ENCODE measurements at places on chromosomes 1 and 21.

DNA sequence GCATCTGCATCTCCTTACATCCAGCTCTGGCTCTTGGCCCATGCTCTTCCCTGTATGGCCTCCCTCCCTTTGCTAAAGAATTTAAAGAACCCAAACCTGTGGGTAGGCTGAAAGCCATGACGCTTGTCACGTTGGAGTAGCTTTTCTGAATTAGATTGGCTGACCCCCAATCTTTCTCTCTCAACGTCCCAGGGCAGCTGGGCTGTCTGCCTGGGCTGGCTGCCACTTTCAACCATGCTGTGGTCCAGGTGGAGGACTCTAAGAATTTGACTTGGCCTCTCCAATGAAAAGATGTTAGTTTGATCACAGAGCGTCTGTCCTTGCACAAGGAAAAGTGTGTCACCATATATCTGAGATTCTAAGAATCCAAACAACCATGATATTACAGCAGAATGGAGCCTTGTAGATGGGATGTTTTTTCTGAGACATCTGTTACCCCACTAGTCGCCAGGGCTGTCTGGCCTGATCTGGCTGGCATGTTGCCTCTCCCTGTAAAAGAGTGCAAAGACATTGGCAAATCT lies 6.5 kb upstream of the IGSF3 start:
- DNase-seq = no peak

- no peak for DNase-seq
Observed at GRCh38 chr1:237145379-237146135, 103.6 kb downstream of the RYR2 start.

GRCh38 chr1:84425150-84425896 lies 27.0 kb downstream of the DNASE2B start:
- no peak for DNase-seq

DNA sequence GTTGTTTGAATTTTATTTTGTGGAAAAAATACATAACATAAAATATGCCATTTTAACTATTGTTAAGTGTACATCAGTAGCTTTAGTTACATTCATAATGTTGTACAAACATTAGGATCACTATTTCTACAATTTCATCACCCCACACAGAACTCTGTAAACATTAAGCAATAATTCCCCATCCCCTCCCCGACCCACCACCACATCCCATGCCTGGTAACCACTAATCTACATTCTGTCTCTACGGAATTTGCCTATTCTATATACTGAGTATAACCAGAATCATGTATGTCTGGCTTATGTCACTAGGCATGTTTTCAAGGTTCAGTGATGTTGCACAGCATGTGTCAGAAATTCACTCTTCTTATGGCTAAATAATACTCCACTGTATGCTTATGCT lies 47.7 kb downstream of the CDC42BPA start:
- no peak for DNase-seq

DNA sequence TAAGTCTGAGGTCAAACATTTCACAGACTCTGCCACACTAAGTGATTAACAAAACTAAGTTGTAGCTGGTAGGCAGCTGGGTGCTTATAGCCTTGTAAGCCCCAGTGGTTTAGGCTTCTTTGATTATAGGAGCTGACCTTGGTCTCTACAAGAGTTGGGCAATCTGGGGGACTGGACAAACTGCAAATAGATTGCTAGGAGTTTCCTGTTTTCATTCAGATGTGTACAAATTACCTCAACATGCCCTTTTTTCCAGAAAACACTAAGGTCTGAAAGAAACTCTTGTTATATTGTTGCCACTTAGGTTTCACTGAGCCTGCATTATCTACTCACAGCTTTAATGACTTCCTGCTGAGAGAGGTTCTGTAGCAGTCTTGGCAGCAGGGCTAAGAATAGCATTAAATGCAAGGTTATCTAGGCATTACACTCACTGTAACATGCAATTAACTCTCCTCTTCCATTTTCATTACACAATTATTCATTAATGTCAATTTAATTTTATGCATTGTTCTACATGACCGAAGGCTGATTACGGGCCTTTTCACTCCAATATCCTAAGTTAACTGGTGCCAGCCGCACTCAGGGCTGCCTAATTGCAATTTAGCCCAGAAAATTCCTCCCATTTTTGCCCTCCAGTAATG lies 314.0 kb downstream of the LMO4 start:
- no peak for DNase-seq

DNA sequence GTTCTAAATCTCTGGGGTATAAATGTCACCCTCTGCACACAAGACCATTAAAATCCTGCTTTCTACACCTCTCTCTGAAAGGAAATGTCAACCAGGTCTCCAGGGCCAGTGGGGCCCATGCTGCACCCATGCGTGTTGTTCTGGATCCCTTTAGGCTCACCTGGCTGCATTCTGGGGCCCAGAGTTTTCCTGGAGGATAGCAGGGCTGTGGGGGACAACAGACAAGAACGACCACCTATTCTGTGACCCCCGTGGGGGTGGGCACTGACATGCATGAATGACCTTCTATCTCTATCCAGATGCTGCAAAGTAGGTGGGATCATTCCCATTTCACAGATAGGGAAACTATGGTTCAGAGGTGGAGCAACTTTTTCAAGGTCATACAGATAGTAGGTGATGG lies 41.6 kb downstream of the TNNT2 start:
- DNase-seq = no peak

DNA sequence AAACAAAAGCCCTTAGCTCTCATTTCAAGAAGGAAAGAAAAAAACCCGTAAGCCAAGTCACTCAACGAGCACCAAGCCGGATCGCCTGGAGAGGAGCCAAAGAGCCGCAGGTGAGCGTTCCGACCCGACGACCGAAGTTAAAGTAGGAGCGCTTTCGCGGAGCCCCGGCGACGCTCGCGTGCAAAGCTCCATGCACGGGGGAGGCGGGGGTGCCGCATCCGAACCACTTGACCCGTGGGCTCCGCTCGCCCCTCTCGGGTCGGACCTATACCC lies 382 bp downstream of the GPBP1L1 start:
- DNase-seq = peak; percentile 73

- no peak for DNase-seq
Observed at GRCh38 chr1:227299688-227300087, 18.6 kb downstream of the CDC42BPA start.

DNA sequence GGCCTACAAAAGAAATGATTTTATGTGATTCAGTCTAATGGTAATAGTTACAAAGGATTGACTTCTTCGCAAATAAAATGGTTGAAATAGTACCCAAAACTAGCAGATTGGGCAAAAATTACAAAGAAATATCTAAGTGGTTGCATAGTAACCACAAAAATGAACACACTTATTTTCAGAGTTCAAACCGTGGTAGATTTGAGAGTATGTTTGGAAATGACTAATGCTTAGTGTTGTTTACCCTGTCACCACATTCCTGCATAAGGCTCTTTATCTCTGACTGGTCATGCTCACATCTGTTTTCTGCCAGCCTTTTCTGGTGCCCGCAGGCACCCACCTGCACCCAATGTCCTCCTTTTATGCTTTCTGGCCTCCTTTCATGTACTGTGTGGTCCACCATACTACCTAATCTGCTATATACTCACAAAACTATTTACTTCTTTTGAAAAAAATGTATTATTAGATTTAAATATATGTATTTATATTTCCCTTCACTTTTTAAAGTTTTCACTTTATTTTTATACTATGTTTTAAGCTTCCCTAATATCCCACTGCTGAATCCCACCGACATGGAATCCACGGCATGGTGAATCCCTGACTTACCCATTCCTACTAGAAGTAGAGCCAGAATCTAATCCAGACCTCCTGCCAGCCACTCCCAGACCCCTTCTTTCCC lies 30.3 kb downstream of the PTPRC start:
- DNase-seq = peak; percentile 34

DNA sequence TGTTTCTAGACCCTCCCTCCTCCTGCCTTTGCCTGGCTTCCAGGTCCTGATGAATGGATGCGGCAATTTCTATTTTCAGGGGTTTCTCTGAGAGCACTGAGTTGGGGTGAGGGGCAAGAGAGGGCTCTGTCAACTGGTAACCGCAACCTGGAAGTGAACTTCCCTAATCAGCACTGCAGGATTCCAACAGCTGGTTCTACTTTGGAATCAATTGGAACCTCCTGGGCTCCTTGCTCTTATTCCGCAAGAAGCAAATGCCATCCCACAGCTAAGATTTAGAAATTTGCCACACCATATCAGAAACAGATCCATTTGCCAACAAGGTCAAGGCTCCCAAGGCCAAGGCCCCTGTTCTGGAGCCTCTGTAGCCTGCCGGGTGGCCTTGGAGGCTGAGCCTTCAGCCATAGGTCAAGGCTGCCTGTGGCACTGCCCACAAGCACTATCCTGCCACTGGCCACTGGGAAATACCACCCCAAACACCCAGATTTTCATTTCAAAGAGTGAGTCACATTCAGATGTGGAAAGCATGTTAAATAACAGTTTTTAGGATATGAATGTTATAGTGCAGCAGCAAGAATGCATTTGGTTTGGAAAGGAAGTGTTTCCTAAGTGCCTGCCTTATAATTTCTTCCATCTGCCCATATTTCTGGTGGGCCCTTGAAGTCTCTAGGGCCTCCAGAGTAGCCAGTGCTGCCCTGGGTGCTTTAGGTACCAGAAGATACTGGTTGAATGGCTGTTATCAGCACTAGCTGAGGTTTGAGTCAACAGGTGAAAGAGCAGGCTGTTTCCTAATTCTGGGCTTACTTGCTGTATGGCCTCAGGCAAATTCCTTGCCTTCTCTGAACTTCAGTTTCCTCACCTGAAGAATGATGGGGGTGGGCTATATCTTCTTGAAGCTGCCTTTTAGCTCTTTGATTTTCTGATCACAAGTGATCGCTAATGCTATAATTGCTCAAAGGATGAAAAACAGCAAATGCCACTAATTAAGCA lies 56.3 kb upstream of the JUN start:
- DNase-seq = no peak

GRCh38 chr1:67834246-67834877 lies 1.1 kb upstream of the GNG12 start:
- DNase-seq = no peak

GRCh38 chr21:26834181-26834905 lies 10.9 kb downstream of the ADAMTS1 start:
- no peak for DNase-seq

GRCh38 chr1:155196893-155197638 lies 10.6 kb downstream of the THBS3 start:
- no peak for DNase-seq

DNA sequence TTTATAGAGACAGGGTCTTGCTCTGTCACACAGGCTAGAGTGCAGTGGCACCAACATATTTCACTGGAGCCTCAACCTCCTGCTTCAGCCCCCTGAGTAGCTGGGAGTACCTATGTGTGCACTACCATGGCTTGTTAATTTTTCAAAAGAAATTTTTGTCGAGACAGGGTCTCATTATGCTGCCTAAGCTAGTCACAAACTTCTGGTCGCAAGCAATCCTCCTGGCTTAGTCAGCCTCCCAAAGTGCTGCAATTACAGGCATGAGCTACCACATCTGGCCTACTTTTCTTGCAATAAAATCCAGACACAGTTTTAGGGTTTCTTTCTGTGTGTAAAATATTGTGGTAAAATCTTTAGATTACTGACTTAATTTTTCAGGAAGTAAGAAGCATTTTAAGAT lies 27.9 kb upstream of the NTPCR start:
- DNase-seq = no peak

GRCh38 chr21:40146216-40146837 lies 279.1 kb downstream of the PCP4 start:
- no peak for DNase-seq

DNA sequence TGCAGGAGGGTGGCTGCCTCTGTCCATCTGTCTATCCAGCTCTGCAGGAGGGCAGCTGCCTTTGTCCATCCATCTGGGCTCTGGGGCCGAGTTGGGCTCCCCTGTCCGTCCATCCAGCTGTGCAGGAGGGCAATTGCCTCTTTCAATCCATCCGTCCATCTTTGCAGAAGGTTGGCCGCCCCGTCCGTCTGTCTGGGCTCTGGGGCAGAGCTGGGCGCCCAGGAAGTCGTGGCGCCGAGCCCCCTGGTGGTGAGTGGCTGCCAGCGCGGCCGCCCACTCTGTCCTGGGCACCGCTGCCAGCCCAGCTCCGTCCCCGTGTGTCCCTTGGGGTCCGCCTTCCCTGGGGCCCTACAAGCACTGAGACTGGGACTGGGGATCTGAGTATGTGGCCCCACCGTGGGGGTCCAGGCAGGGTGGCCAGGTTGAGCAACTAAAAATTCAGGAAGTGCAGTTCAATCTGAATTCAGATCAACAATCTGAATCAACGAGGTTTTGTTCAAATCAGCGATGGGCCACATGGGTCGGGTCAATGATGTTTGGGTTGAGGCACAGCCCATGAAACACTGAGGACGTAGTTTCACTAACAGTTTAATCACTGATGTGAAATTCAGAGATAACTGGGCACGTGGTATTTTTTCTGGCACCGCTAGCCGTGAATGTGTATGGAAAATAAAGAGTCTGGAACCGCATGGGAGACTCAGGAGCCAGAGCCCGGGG lies 99.1 kb upstream of the ACTRT2 start:
- DNase-seq = peak; percentile 45

GRCh38 chr1:52192024-52192423 lies 50.1 kb downstream of the ZFYVE9 start:
- no peak for DNase-seq

DNA sequence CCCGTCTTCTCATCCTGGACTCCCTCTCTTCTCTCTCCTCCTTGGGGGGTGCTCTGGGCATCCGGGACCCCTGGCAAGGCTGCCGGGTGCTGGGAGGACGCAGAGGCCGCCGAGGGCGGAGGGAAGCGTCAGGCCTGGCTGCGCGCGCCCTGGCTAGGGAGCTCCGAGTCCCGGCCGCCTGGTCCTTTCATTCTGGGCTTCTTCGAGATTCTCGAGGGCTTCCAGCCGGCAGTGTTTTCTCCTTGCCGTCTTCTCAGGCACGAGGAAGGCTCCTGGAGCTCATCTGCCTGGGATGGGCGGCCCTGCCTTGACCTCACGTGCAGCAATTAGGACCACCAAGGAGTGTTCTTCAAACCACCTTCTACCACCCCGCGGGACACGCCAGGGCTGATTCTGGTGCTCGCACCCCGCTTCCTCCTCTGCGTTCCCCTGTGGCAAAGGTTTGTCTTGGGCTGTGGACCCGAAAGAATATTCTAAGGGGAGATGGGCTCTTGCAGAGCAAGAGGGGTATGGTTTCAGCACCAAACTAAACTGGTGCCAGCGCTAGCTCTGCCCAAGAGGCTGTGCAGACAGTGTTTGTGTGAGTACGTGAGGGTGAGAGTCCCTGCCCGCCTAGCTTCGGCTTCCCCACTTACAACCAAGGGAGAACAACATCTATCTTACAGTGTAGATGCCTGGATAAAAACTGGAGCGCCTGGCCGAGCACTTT lies 36.5 kb downstream of the PIK3CD start:
- no peak for DNase-seq

DNA sequence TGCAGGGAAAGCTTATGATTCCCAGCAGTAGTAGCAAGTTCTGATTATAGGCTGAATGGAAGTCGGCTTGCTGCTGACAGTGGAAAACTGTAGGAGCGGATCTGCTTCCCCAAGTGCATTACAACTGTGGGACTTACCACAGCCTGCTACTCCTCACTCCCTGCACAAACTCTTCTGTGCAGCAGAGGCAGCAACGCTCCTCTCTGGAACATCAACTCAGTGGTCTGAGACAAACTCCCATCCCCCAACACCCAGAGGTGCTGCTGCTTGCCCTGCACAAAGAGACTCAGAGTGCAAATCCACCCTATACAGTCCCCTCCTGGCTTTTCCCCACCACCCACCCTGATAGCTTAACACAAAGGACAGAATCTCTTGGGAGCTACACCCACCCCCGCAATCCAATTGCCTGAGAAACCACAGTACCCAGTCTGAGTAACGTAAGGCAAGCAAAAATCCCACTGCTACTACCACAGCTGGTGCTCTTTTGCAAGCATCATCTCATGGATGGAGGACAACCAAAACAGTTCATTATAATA lies 1455.2 kb downstream of the AMY1C start:
- no peak for DNase-seq

Measured in activated naive CD4-positive, alpha-beta T cell treated with anti-CD3 and anti-CD28 coated beads, Interleukin-2, amount 50 U/mL, for 16 hours (primary cell).